ENCODE measurements at places on chromosomes 3 and 15. TPM values are rescaled to one million over a fixed set of nuclear protein-coding genes. Genes with fewer than 3 reads are reported as not detected.

Gene SLC15A2
- total RNA-seq = 1.8 TPM

Gene TMEM42
- total RNA-seq = 33.0 TPM

Gene SLC6A1
- not detected for total RNA-seq

Gene NR2E3
- not detected for total RNA-seq

Gene SPPL2A
- total RNA-seq = 52.6 TPM

Gene ATP8B4
- total RNA-seq = 1.3 TPM

Gene MYZAP
- total RNA-seq = 0.58 TPM

Gene CHRNA7
- 0.79 TPM for total RNA-seq

Gene CYP8B1
- total RNA-seq = 0.23 TPM

Gene LARP6
- 0.41 TPM for total RNA-seq

Gene CASR
- total RNA-seq = not detected

Gene HCLS1
- total RNA-seq = 321 TPM

Gene TMC3
- not detected for total RNA-seq
